ENCODE measurements at places on chromosomes 5 and 9.

DNA sequence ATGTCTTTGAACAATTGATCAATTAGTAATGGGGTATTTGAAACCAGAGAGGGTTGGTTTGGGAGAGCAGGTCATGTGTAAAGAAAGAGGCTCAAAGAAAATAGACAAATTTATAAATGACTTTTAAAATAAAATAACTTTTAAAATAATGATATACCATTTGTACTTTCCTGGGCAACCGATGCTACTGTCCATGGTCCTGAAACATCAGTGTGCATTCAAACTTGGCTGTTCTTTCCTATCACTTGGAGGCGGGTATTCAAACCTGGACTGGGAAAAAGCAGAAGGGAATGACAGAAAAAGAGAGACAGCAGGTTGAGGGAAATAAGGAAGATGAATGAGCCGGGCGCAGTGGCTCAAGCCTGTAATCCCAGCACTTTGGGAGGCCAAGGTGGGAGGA is 1446.4 kb upstream of the WWC1 start:
- DNase-seq, result no peak

DNA sequence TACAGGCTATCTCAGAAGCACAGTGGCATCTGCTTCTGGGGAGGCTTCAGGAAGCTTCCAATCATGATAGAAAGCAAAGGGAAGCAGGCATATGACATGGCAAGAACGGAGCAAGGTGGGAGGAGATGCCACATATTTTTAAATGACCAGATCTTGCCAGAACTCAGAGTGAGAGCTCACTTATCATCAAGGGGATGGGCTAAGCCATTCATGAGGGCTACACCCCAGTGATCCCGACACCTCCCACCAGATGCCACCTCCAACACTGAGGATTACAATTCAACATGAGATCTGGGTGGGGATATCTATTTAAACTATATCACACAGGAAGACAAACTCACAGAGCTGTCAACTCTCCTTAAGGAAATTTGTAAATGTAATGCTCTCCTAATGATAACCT is 258.8 kb downstream of the SPOCK1 start:
- no peak for DNase-seq

DNA sequence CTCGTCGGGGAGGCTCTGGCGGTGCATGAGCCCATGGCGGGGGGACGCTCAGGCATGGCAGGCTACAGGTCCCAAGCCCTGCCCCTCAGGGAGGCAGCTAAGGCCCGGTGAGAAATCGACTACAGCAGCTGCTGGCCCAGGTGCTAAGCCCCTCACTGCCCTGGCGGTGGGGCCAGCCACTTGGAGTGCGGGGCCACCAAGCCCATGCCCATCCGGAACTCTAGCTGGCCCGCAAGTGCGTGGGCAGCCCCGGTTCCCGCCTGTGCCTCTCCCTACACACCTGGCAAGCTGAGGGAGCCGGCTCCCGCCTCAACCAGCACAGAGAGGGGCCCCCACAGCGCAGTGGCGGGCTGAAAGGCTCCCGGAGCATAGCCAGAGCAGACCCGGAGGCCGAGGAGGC is 1896.9 kb upstream of the CDH6 start:
- DNase-seq, result no peak

DNA sequence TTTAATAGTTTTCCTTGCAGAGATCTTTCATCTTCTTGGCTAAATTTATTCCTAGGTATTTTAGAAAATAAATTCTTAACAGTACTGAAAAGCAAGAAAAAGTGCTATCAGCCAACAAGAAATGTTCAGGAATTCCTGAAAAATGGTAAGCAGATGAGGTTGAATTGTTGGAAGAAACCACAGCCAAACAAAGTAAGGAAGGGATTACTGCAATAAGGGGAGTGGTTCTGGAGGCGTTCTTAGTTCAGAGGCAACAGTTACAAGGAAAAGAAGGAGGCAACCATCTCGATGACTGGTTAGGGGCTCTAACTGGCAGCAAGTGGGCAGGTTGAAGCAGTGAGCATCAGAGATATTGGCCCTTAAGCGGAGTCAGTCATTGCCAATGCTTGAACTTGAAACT is 12.8 kb upstream of the OR13J1 start:
- DNase-seq, result no peak

- no peak for DNase-seq
Measured at GRCh38 chr9:21609506-21609905, 127.4 kb upstream of the IFNE start.

- no peak for DNase-seq
Measured at GRCh38 chr5:6586647-6587042, 46.2 kb downstream of the NSUN2 start.

DNA sequence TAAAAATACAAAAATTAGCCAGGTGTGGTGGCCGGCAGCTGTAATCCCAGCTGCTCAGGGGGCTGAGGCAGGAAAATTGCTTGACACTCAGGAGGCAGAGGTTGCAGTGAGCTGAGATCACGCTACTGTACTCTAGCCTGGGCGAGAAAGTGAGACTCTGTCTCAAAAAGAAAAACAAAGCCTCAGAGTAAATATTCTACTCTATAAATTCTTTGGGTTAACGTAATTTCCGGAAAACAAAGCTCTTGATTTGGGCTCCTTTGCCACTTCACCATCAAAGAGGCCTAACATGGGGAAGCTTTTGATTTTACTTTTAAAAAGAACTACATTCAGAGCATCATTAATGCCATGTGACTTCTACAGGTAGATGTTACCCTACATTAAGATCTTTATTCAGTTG is 103.1 kb downstream of the SERINC5 start:
- DNase-seq, result no peak

DNA sequence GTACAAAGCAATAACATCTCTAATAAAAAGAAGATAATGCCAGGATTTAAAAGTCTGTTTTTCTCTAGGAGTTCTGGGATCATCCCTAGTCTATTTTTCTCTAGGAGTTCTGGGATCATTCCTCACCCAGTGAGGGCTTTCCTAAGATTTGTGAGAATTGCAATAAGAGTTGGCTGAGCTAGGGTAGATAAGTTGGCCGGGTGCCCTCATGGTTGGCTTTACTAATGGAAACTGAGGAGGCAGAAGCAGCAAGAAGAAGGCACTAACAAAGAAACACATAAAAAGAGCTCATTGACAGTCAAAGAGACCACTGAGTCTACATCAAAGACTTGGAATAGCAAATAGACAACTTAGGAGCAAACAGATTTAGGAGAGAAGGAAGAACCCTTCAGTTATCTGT is 4.2 kb downstream of the SLC1A3 start:
- no peak for DNase-seq

DNA sequence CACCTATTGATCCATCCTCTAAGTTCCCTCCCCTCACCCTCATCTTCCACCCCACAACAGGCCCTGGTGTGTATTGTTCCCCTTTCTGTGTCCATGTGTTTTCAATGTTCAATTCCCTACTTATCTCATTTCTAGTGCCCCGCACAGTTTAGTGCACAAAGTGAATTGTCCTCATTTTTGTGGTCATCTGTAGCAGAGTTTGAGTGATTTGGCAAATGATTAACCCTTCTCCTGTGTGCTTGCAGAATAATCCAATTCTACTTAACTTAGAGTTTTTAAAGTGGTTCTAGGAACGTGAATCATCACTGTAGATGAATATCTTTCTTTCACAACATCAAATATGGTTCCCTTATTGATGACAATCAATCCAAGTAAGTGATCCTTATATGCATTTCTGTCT is 6.3 kb upstream of the HAPLN1 start:
- no peak for DNase-seq

- DNase-seq, result peak; percentile 94
Measured at GRCh38 chr5:112976432-112977309, at the start of gene DCP2. TSS of gene DCP2 (plus strand) at chr5:112976798. CDS start at chr5:112976934, 136 bp downstream.

DNA sequence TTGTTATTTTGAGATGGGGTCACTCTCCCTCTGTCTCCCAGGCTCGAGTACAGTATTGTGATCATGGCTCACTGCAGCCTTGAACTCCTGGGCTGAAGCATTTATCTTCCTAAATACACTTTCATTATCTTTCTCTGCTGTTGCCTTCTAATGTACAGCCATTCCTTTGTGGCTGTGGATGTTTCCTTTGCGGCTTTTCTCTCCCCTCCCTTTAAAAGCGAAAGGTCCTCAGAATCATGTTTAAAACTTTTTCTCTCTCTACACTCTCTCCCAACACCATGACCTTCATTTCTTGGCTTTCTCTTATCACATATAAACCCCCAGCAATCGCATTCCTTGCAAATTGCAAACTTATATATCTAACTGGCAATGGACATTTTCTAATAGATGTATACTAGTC is 1.6 kb downstream of the IFNA2 start:
- no peak for DNase-seq

GRCh38 chr9:95095641-95096355 is 221.7 kb downstream of the FANCC start:
- DNase-seq, result no peak

- DNase-seq, result no peak
Measured at GRCh38 chr5:107408564-107408963, 262.2 kb downstream of the EFNA5 start.

- DNase-seq, result no peak
Measured at GRCh38 chr5:154430961-154431630, 14.7 kb upstream of the SAP30L start.

GRCh38 chr9:72880821-72881220 is 72.0 kb downstream of the ALDH1A1 start:
- DNase-seq, result no peak

DNA sequence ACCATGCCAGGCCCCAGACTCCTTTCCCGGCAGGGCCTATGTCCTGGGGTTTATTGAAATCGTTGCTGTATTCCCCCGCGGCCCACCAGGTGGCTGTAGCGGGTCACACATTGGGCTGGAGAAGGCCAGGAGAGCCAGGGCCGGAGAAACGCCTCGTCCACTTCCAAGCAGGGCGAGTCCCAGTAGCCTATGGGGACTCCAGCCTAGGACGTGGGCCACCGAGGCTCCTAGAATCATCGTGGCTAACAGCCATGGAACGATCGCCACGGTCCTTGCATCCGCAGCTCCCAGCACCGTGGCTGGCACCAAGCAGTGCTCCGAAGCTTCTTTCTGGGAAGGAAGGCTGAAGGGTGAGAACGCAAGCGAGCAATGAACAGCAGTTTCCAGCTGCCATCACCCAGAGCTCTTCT is 87.7 kb downstream of the ENTREP1 start:
- no peak for DNase-seq

DNA sequence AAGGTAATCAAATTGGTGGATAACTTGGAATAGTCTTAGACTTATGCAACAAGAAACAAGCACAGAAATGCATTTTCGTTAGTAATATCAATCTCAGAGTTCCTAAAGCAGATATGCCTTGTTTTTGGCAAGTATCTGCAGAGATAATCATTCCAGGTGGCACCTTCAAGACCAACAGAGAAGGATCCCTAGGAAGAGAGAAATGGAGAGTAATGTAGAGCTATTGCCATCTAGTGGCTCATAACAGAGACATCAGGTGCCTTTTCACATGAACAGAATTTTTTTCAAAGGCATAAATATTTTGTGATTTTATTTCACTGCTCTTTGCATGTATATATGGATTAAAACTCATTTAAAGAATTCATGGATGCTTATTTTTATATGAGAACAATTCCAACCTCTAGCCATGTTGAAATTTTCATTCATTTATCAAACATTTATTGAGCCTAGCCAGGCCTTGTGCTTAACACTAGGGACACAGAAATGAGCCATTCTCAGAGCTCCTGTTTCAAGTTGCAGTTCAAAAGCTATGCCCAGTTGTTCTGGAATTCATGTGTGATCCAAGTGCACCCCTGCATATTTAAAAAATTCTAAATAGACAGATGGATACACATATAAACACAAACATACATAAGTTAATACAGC is 117.5 kb upstream of the OR13F1 start:
- DNase-seq, result no peak

GRCh38 chr5:172943283-172943841 is 15.9 kb upstream of the RPL26L1 start:
- no peak for DNase-seq

DNA sequence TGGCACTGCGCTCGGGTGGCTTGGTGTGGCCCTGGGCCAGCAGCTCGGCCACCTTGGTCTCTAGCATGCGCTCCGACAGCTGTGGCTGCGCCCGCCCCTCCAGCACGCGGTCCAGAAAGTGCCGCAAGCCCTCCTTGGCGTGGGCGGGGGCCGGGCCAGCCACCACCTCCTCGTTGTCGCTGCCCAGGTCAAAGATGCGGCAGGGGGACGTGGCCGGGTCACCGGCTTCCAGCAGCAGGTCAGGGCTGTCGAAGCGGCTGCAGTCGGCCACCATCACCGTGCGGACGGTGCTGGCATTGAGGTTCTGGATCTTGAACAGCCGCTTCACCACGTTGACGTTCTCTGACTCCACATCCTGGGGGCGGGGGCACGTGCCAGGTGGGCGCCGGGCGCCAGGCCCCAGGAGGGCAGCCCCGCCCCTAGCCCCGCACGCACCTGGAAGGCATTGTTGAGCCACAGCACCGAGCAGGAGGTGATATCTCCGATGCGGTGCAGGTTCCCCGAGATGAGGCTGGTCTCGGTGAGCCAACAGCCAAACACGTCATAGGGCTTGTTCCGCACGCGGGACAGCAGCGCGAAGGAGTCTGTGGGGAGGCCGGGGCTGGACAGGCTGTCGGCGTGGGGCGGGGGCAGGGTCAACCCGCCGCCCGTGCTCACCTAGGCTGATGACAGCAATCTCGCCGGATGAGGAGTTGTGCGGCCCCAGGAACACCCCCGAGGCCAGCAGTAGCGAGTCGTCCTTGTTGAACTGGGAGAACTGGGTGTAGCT is 2.2 kb downstream of the FBXW5 start:
- no peak for DNase-seq

- DNase-seq, result no peak
Measured at GRCh38 chr5:60533789-60534188, 166.2 kb downstream of the DEPDC1B start.

DNA sequence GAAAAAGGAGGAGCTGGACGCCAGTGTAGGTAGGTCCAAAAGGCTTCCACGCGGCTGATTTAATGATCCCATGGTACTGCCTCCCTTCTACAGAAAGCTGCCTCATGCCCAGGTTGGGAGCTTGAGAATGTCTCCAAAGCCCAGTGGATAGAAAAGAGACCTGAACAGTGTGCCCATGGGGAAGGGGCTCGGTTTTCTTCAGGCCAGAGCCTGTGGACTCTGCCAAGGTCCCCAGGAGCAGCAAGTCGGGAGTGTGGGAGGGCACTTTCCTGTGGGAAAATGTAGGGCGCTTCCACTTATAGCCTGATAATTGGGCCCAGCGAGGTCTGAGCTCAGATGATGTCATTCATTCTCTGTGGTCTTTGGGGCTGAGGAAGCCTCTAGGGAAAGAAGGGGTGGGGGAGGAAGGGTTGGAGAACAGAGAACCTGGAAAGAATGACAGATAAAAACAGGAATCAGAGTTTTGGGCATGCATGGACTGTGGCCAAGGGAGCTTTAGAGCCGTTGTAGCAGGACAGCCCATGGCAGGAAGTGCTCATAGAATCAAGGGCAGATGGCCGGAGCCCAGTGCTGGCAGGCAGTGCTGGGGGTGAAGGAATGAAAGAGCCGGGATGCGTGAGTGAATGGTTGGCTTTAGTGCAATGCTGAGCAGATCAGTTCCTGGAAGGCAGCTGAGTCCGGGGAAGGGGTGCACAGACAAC is 42.5 kb upstream of the SH3PXD2B start:
- no peak for DNase-seq

GRCh38 chr9:3271157-3271556 is 254.6 kb downstream of the RFX3 start:
- DNase-seq, result no peak

DNA sequence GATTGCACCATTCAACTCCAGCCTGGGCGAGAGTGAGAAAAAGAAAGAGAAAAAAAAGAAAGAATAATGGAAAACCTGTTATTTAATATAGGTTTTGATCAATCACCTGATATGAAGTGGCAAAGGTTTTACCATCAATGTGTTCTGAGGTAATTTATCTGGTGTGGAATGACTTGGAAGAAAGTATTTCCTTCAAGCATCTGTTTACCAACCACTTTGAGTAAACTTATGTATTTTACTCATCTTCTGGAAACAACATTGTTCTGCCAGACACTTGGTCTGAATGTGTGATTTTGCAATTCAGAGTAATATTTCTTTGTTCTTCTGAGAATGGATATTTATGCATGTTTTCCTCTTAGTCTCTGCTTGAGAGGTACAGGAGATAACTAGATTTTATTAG is 24.3 kb downstream of the KIF2A start:
- no peak for DNase-seq
